ENCODE measurements at places on chromosomes 7 and 10.

DNA sequence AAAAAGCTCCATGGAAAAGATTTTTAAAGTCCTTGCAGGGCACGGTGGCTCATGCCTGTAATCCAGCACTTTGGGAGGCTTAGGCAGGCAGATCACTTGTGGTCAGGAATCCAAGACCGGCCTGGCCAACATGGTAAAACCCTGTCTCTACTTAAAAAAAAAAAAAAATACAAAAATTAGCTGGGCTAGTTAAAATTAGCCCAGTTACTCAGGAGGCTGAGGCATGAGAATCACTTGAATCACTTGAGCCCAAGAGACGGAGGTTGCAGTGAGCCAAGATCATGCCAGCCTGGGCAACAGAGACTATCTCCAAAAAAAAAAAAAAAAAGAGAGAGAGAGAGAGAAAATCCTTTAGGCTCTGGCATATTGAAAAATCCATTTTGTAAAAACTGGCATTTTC lies 61.9 kb downstream of the CCDC6 start:
- no peak for DNase-seq

GRCh38 chr10:11647676-11648075 lies 36.2 kb upstream of the USP6NL start:
- no peak for DNase-seq

DNA sequence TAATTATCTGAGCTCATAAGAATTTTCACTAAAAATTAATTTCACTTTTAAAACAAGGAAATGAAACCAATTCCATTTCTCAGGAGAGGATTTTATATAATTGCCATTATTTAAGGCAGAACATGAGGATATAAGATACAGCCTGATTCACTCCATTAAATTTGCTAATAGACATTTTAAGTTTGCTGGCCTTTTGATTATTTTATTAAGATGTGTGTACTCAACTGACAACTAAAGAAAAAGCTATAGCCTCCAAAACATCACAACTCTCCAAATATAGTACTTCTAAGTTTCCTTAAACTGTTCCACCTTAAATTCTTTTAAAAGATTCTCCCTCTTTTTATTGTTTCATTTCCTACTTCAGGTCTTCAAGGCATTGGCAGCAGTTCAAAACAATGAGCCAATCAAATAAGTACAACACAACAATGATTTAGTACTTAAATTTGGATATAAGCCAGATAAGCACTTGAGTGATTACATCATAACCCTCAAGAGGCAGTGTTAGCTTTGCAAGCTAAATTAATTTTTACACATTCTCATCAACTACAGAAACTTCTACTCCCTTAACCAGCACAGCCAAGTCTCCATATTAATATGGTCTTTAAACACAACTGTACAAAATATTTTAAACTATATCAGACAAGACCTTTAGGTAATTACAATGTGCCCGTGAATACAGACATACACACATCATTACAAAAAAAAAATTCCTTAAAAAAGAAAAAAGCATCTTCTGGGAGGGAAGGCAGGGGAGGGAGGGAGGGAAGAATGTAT lies 121.8 kb downstream of the KMT2C start:
- peak; percentile 24 for DNase-seq

DNA sequence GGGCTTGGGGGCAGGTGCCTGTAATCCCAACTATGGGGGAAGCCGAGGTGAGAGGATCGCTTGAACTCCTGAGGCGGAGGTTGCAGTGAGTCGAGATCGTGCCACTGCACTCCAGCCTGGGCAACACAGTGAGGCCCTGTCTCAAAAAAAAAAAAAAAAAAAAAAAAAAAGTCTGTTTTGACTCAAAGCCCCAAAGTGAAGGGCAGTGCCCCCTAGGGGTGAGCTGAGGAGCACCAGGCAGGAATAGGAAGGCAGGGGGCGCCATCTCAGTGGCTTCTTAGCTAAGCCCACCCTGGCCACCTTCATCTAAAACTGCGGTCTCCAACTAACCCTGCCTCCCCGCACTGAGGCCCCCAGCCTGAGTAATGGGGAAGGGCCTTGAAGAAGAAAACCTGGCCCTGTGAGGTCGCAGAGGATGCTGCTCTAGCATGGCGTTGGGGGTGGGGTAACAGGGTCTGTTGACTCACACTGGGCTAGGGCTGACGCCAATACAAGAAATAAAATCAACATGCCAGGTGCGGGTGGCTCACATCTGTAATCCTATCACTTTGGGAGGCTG lies 9.8 kb downstream of the PODXL start:
- DNase-seq: no peak

GRCh38 chr10:99758211-99758891 lies 24.1 kb upstream of the ABCC2 start:
- no peak for DNase-seq

GRCh38 chr7:155517969-155518368 lies 28.4 kb downstream of the CNPY1 start:
- no peak for DNase-seq

- no peak for DNase-seq
These were observed 248.0 kb downstream of the PRPF18 start for GRCh38 chr10:13834581-13835286.

DNA sequence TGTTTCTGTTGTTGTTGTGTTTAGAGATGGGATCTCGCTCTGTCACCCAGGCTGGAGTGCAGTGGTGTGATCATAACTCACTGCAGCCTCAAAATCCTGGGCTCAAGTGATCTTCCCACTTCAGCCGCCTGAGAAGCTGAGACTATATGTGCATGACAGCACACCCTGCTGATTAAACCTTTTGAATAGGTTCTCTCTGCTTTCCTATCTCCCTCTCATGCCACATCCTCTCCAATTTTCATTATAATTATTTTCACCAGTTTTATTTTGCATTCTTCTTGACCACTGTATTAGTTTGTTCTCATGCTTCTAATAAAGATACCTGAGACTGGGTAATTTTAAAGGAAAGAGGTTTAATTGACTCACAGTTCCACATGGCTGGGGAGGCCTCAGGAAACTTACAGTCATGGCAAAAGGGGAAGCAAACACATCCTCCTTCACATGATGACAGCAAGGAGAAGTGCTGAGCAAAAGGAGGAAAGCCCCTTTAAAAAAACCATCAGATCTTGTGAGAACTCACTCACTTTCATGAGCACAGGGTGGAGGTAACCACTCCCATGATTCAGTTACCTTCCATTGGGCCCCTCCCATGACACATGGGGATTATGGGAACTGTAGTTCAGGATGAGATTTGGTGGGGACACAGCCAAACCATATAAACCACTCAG lies 12.9 kb downstream of the AGK start:
- no peak for DNase-seq

GRCh38 chr10:71595649-71596048 lies 123.9 kb downstream of the C10orf105 start:
- DNase-seq: no peak

- DNase-seq: no peak
These were observed 94.2 kb downstream of the NRP1 start for GRCh38 chr10:33240258-33240657.

GRCh38 chr7:6705959-6706665 lies 635 bp downstream of the ZNF12 start:
- no peak for DNase-seq

DNA sequence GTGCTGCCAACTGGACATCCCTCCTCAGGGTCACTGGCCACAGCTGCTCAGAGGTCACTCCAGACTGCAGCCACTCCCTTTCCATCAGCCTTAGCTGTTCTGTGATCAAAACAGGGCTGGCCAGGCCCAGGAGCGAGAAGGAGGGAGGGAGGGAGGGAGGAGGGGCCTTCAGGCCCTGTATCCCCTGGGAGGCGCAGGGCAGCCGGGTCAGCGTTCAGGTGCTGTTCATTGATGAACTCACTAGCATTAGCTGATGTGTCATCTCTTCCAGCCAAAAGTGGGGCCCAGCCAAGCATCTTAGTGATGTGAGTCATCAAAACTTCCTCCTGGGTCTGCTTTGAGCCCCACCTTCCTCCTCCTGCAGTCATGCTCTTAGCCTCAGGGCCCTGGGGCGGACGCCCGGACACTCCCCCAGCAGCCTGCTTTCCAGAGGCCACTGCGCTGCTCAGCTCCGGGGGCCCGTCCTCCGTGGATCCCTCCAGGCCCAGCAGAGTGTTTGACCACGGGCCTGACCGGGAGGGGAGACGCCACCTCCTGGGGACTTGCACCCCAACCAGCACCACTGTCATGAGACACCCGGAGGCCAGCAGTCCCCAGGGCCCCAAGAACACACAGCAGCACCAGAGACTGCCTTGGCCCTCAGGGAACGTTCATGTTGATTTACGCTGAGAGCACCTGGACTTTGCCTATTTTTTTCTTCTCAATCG lies 149.2 kb downstream of the PRKAG2 start:
- peak; percentile 30 for DNase-seq

GRCh38 chr10:61024151-61024855 lies 80.3 kb upstream of the RHOBTB1 start:
- no peak for DNase-seq

DNA sequence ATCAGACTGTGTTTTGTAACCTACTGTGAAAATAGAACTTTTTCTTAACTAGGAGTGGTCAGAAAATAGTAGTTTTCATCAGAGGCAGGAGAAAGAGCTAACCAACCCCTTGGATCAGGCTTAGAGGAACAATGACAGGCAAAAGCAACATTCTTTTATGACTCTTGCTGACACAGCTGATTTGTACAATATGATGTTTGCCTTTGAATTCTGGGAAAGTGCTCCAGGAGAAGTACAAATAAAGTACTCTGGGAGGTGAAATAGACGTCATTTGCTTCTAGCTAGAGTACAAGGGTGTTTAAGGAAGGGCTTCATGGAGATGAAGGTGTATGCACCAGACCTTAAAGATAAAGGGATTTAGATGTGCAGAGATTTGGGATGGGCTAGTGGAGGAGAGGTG lies 75.1 kb upstream of the KIAA1217 start:
- DNase-seq: no peak

DNA sequence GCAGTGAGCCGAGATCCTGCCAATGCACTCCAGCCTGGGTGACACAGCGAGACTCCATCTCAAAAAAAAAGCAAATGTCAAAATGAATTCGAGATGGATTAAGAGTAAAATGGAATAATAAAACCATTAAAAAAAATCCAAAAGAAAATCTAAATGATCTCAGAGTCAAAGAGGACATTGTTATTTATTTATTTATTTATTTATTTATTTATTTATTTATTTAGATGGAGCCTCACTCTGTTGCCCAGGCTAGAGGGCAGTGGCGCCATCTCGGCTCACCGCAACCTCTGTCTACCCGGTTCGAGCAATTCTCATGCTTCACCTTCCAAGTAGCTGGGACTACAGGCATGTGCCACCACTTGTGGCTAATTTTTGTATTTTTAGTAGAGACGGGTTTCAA lies 349.2 kb downstream of the ANKRD30A start:
- DNase-seq: no peak

DNA sequence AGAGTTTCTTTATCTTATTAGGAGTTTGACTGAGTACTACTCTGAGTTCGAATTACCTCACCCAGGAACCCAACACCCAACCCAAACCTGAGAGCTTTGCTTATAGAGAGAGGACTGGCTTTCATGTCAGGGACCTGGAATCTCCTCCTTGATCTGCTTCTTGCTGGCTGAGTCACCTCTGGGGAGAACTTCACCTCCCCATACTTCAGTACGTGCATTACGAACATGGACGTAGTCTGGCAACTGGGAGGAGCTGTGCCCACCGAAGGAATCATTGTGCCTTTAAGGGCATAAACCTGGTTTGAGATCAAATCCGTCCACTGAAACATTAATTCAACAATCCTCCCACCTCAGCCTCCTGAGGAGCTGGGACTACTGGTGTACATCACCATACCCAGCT lies 12.2 kb upstream of the PSAP start:
- no peak for DNase-seq

DNA sequence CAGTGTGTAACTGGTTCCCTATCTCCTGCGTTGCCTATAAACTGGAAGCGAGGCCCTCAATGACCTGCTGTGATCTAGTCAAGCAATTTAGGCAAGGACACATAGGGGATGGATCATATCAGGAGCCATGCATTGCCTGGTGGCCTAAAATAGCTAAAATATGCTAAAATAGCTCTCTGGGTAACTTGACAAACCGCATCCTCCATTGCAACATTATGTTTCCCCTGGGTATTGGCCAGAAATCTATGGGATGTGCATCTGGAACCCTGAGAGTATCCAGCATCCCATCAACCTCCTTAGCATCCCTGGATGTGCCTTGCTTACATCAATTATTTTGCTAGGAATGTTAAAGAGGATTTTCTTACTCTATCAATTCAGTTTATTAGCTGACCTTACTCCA lies 91.7 kb upstream of the ADCY1 start:
- DNase-seq: no peak

DNA sequence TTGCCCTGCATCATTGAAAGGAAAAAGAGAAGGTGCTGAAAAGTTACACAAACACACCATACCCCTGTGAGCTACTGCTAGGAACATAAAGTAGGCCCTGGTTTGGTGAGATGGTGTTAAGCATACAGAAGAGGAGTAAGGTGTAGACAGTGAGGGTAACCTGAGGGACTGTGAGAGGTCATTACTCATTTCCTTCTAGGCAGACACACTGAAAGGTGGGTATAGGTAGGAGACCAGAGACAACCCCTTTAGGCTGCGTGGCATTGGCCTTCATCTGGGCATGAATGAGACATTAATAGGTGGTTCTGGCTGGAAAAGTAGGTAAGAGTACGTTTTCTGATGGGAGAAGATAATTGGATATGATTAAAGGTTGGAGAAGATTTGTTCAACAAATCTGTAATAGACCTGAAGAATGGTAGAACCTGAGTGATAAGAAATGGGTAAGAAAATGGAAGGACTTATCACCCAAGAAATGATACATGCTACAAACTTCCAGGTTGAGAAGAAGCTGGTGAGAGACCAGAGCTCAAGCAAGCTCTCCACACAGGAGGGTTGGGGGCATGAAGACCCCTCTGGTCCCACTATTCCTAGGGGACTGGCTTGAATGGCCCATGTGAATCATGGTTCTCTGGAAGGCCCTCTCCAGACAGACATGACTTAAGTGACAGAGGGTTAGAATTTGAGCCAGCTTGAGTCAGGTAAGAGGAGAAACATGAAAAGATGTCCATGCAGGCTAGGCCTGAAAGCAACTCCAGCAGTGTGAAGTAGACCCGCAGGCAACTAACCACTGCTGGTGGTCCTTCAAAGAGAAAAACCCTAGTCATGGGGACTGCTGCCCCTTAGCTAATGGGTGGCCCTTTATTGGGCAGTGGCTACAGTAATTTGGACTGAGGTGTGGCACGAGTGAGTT lies 3.8 kb downstream of the COMTD1 start:
- DNase-seq: no peak

GRCh38 chr10:10149899-10150298 lies 867.8 kb upstream of the CELF2 start:
- no peak for DNase-seq

- DNase-seq: no peak
These were observed 38.4 kb downstream of the SLC39A12 start for GRCh38 chr10:17989908-17990767.

- no peak for DNase-seq
These were observed 76.4 kb downstream of the CALN1 start for GRCh38 chr7:72335561-72336381.

Data from SIG-M5 (cell line).